GM23248 (cell line): ENCODE measurements at places on chromosomes 2 and 18. TPM values are rescaled to one million over a fixed set of nuclear protein-coding genes. Genes with fewer than 3 reads are reported as not detected.

UGT1A3 gene
- not detected in 2 replicates for total RNA-seq

GRCh38 chr2:237190966-237191713 lies 105.5 kb downstream of the COPS8 start:
- no peaks in the 10 kb centered on the region for H3K27me3 ChIP-seq
- DNase-seq, result no peak
- H3K4me3 ChIP-seq, result no peak overlapping the region
- no peaks in the 10 kb centered on the region for H3K36me3 ChIP-seq
- no peak overlapping the region for H3K27ac ChIP-seq

- H3K4me1 ChIP-seq, result no peaks in the 10 kb centered on the region
- no peak for DNase-seq
- no peak overlapping the region for H3K4me3 ChIP-seq
These were observed 1424.4 kb upstream of the SLC39A10 start for GRCh38 chr2:194232600-194232999.

DNA sequence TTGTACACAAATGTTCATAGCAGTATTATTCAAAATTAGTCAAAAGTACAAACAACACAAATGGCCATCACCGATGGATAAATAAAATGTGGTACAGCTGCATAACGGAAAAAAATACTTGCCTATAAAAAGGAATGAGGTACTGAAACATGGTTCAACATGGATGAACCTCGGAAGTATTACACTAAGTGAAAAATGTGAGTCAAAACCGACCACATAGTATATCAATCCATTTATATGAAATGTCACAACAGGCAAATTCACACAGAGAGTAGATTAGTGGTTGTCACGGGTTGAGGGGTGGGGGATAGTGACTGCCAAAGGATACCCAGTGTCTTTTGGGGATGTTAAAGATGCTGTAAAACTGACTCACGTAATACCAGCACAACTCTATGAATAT lies 3.5 kb downstream of the SS18 start:
- no peaks in the 10 kb centered on the region for H3K27me3 ChIP-seq
- DNase-seq, result no peak
- H3K4me1 ChIP-seq, result peaks cover 22% of the 10 kb centered on the region
- no peak overlapping the region for H3K4me3 ChIP-seq
- peaks cover 50% of the 10 kb centered on the region for H3K36me3 ChIP-seq

ZAP70 gene
- not detected in 2 replicates for total RNA-seq

TDRD15 gene
- not detected in 2 replicates for total RNA-seq

GRCh38 chr18:12376034-12376753 lies 833 bp downstream of the AFG3L2 start:
- H3K27me3 ChIP-seq, result no peaks in the 10 kb centered on the region
- H3K27ac ChIP-seq, result peak overlapping the region; percentile 92
- no peaks in the 10 kb centered on the region for H3K36me3 ChIP-seq
- peaks cover 10% of the 10 kb centered on the region; the same call in 1 of the 2 replicates for H3K4me1 ChIP-seq
- DNase-seq, result peak; percentile 40
- peak overlapping the region; percentile 87 for H3K4me3 ChIP-seq
